ENCODE measurements at places on chromosomes 5 and 9. TPM values are rescaled to one million over a fixed set of nuclear protein-coding genes. Genes with fewer than 3 reads are reported as not detected.

ARHGEF39 gene
- total RNA-seq, result 53.6 TPM

DNA sequence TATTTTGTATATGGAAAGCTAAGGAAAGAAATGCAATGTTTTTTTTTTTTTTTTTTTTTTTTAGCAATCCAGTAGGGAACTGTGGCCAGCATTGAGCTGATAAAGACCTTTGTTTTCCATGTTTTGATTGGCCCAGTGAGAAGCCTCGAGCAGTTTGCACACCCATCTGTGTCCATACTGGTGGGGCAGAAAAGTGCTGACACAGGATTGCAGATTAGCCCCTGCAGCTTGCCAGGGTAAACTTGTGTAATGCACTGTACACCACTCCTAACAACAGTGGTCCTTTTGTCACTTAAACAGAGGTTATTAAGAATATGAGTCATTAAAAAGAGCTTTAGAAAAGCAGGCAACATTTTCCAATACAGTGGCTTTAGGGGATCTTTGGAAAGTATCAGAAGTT is 132.8 kb upstream of the CDKN2B start:
- no peak for DNase-seq

DNA sequence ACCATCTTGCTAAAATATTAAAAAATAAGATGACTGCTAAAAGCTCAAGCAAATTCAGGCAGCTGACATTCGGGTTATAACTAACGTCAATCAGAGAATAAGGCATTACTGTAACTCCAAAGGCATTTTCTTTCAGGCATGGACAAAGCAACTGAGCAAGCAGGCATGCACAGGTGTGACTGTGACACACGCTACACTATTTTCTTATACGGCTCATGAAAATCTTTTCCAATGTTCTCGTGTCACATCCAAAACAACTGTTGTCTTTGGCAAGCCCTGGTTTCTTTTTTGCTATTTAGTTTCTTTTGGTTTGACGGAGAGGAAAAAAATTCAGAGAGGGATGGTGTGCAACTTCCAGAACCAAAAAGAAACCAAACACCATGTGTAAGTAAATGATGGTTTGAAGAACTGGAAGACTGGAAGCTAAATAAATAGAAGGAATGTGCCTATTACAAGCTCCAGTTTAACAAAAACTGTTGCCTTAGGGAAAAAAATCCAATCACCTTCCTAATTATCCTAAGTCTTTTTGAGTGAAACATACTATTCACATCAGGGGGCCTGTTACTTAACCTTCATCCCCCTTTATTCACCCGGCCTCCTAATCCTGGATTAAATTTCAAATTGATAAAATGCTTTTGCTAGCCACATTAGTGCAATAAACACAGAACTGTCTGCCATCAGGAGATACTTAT is 277.6 kb downstream of the PSAT1 start:
- no peak for DNase-seq

- DNase-seq, result no peak
Measured at GRCh38 chr5:144779368-144779767, 608.7 kb downstream of the KCTD16 start.

DNA sequence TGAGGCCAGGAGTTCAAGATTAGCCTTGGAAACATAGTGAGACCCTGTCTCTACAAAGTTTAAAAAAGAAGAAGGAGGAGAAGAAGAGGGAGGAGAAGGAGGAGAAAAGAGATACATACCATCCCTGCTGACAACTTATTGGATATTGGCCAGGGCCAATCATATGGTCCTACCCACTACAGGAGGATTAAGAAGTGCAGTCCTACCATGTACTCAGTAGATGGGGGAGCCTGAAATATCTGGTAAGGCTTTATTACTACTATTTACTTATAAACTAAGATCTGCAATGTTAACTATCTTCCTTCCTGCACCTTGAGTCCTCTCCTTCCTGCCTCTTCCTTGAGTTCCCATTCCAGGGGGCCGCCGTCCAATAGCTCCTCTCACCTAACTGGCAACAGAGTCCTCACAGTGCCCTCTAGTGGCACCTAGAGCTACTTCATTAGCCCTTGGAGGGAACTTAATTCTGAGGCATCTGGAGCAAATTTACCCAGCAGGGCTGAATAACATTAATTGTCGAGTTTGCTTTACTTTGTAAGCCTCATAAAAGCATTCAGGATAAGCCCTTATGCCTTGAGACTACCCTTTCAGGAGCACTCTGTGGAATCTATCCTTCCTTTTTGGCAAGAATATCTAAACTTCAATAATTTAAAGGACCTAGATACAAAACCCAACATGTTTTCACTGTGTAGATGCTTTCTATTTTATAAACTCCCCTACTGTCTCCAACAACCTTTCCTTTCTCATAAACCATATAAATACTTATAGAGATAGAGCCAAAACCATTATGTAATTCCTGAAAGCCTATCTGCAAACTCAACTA is 39.1 kb upstream of the RANBP6 start:
- DNase-seq, result peak; percentile 78

- DNase-seq, result no peak
Measured at GRCh38 chr9:28547527-28547926, 974.2 kb upstream of the C9orf72 start.

- DNase-seq, result no peak
Measured at GRCh38 chr5:107468276-107468675, 202.5 kb downstream of the EFNA5 start.

All from OCI-LY7 (cell line).